ENCODE measurements at places on chromosomes 11 and 22. TPM values are rescaled to one million over a fixed set of nuclear protein-coding genes. Genes with fewer than 3 reads are reported as not detected.

DNA sequence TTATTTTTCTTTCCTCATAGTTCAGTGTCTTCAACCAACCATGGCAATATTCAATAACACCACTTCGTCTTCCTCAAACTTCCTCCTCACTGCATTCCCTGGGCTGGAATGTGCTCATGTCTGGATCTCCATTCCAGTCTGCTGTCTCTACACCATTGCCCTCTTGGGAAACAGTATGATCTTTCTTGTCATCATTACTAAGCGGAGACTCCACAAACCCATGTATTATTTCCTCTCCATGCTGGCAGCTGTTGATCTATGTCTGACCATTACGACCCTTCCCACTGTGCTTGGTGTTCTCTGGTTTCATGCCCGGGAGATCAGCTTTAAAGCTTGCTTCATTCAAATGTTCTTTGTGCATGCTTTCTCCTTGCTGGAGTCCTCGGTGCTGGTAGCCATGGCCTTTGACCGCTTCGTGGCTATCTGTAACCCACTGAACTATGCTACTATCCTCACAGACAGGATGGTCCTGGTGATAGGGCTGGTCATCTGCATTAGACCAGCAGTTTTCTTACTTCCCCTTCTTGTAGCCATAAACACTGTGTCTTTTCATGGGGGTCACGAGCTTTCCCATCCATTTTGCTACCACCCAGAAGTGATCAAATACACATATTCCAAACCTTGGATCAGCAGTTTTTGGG is at the start of gene OR51T1:
TSS of gene OR51T1 (plus strand) at position 41 of the 641 bp plus-strand sequence. CDS start at position 41, 0 bp downstream.
- no peak for DNase-seq

- DNase-seq = no peak
Observed at GRCh38 chr22:20044495-20045151, 23.7 kb downstream of the TANGO2 start.

DNA sequence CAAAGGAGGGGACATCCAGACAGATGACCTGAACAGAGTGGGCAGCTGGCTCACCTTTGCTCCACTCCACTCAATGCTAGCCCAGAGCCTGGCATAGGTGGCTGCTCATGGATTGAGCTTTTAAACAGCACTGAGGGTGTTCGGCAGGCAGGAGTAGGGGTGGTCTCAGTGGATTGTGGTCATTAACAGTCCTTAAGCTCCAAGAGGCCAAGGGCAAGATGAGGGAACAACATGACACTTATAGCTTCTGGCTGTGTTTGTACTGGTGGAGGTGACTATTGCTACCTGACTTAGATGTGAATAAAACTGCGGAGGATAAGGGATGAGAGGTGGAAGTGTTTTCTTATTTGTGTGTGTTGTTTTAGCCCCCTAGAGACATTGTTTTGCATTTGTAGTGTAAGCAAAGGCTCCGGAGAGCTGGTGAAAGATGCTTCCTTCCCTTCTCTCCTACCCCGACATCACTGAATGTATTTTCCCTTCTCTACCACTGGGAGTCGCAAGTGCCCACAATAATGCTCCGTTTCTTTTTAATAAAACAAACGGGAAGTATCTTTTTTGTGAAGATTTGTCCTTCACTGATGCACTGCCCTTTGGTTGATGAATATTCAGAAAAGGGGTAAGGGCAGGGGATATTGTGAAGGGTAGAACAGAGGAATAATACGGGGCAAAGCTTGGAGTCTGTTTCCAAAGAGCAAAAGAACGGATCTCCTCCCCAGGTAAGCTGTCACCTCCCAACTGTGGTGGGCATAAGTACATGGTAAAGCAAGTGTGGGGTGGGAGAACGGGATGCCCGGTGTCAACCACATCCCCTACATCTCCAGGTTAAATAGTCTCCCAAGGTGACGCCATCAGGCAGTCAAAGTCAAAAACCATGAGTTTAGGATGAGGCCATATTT is 27.5 kb upstream of the MTNR1B start:
- no peak for DNase-seq

DNA sequence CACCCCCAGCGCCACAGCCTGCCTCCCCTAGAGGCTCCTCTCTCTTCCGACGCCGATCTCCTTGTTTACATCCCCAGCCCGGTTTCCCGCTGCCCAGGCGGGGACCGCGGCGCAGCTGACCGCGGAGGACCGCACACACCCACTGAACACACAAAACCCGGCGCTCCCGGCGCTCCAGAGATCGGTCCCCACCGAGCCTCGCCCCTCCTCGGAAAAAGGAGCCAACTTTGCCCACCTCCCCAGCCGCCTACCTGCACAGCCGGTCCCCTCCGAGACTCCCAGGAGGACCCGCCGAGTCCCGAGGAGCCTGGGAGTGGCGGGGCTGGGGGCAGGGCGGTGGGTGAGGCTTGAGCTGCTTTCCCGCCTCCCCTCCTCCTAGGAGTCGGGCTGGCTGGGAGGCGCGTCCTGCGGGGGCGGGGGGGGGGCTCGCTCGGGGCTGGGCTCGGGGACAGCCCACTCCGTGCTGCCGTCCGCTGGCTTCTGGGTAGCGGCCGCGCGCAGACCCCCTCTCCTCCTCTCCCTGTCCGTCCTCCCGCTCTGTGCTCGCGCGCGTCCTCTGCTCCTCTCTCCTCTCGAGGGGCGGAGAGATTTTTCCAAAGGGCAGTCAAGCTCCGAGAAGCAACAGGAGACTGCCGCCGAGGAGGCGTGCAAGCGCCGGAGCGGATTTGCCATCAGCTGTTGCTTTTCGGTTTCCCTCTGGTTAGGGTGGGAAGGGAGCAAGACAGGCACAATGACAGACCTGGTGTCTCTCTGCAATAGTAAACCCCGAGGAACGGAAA is at the start of gene FXYD6:
TSS of gene FXYD6 (minus strand) at position 318 of the 779 bp plus-strand sequence. CDS start 33,882 bp downstream, outside the sequence.
- DNase-seq = no peak

DNA sequence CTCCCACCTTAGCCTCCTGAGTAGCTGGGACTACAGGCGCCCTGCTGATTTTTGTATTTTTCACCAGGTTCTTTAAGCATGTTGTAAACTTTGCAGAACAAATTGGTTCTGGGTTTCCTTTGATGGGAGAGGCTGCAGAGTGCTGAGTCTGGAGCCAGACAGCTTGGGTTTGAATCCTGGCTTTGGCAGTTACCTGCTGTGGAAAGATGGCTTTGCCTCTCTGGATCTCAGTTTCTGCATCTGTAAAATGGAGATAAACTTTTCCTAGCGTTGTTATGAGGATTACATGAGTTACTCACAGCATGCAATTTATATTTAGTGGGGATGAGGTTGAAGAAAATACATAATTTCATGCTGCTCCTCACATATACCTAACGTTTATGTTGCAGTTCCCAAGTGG is 19.1 kb downstream of the ZNRF3 start:
- DNase-seq = no peak

DNA sequence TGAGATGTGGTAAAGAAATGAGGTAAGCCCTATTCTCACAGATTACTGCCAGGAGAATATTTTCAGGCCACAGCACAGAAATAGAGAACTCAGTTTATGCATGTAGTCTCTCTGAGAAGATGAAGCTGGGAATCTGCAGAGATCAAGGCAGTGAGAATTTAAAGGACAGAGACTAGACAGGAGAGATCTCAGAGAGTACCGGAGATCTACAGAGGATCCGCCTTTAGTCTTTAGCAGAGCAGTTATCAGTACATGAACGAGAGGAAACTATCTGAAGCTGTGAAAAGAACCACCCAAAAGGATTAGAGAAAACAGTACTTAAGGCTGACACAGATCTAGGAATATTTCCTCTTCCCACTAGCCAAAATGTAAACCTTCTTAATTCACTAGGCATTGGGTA is 101.5 kb downstream of the DLG2 start:
- no peak for DNase-seq

MYEOV gene
- total RNA-seq = 4.8 TPM

DNA sequence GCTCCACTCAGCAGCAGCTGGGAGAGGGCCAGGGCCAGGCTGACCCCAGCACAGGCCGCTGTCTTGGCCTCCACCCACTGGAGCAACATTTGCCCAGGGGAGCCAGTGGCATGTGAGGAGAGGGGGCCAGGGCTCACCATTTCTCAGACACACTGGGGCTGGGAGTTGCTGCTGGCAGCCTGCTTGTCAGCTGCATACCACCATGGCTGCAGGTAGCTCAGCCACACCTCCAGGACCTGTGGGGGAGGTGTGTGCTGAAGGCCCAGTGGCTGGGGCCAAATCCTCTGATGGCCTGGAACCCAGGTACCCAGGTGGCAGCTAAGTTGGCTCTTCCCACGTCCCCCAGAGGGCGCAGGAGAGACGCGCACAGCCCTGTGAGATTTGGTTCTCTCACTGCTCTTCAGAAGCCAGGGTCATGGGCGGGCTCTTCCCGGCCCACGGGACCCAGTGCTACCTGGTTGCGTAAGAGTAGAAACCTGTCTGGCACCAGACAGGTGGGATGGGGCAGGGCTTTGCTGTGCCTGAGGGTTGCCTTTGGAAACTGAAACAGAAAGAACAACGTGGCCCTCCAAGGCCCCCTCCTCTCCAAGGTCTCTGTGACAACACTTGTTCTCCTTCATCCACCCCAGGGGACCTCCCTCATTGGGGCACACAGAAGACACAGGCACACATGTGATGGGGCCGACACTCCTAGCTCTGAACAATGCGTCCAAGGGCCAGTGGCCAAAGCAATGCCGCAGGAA is 98.8 kb downstream of the MED15 start:
- DNase-seq = no peak

GRCh38 chr11:119427279-119427678 is 4.3 kb upstream of the THY1 start:
- DNase-seq = no peak

RAB36 gene
- 4.9 TPM for total RNA-seq

GRCh38 chr11:93510196-93510873 is 32.9 kb downstream of the SMCO4 start:
- no peak for DNase-seq

DNA sequence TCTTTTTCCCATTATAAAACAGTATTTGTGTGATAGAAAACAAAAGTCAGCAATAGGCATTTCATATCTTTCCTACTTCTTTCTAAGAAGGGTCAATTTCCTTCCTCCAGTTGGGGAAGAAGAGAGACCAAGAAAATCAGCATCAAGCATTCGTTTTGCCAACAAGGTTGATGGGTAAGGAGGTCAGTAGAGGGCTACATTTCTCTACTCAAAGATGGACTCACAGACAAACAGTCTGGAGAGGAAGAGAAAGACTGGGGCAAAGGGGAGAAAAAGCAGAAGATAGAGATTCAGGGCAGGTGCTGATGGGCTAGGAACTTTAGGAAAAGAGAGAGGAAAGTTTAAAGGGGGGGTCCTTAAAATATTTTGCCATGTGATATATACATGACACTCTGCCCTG is 8.6 kb upstream of the MTNR1B start:
- no peak for DNase-seq

DNA sequence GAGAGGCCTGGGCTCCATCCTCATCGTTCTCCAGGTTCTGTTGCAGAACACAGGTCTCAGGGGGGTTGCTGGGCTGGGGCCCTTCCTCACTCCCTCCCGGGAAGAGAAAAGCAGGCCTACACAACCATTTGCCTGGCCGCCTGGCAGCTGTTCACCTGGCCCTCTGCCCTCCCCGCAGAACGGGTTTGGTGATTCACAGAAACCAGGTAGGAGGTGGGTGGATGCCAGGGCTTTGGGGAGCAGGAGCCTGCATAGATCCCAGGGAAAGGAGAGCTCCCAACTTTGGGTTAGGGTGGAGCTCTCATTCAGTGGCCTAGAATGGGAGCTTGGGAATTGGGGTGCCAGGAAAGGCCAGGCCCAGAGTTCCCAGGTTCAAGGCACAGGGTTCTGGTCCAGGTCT is 995 bp downstream of the TMEM134 start:
- no peak for DNase-seq

DNA sequence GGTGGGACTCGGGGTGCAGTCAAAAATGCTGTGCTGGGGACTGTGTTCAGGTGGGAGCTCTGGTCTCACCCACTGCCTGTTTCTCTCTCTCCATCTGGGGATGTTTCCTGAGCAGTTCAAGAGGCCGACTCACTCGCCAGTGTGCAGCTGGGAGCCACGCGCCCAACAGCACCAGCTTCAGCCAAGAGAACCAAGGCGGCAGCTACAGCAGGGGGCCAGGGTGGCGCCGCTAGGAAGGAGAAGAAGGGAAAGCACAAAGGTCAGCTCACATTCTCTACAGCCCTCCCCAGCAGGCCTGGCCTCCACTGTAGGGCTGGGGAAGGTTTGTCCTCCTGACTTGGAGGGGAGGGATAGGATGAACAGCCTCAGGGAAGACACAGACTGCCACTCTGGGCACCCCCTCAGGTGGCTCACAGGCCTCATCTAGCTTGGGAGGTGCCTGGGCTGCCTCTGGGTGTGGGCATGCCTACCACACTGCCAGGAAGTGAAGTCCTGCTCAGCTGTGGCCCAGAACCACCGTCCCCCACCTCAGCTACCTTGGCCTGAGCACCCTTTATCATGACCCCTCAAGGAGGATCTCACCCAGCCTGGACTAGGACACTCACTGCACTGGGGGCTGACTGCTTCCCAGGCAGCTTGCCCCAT is 13.0 kb downstream of the TUB start:
- no peak for DNase-seq

DNA sequence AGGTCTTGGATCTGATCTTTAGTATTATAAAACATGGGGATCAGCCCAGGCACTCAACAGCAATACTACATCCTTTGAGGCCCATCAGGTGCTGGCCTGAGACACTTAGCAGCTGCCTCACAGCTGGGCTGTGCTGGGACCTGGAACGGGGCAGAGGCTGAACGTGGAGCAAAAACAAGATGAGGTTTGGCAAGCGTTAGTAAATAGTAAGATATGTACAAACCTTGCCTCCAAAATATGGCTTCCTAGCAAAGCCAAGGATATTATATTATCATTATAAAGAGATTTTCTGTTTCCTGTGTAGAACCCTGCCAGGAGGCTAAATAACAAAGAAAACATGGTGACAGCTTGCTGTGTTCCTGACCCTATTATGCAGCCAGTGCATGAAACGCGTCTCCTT is 60.0 kb upstream of the SPON1 start:
- DNase-seq = no peak

GP1BB gene
- 4.5 TPM for total RNA-seq

DNA sequence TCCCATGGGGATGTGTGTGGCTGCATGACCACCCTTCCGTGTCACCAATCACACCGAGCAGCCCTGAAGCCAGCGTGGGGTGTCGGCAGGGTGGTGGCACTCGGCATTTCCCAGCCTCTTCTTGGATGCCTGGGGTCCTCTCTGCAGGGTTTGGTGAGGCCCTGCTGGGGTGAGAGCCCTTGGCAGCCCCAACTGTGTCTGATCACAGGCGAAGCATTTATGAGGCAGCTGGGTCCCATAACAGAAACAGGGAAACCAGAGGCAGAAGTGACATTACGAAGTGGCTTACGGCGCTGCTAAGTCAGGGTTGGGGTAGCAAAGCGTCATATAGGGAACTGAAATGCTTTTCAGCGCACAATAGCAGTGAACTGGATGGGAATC is 92.3 kb upstream of the SEPTIN5 start:
- no peak for DNase-seq
